ENCODE measurements at places on chromosomes 5 and 9.

- DNase-seq, result no peak
Observed at GRCh38 chr9:136093346-136093986, 1.6 kb downstream of the NACC2 start.

DNA sequence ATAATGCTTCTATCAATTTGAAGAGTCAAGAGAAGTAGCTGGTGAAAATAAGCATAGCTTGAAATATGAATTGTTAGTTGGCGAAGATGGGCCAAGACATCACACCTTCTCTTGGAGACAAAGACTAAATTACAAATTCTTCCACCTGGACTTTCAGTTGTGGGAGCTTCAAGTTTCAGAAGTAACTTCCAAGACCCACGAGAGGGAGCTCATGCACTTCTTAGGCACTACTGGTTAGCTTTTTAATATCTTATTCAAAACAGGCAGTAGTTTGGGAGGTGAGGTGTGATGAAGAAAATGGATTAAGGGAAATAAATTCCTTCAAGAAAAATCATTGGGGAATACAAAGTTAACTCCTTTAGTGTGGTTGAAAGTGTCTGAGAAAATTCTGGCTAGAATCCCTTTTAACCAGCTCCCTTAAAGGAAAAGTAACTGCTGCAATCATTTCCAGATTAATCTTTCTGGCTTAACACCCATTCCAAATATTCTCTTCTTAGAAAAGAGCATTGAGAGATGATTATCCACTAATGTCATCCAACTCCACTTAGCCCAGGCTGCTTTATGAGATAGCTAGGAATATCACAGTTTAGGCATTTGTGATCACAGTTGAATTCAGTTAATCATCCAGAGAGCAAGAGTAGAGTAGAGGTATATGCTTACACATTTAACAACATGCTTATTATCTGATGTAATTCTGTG is 139.5 kb upstream of the DMRTA1 start:
- no peak for DNase-seq

GRCh38 chr9:69136779-69137178 is 37.3 kb upstream of the TJP2 start:
- no peak for DNase-seq

- no peak for DNase-seq
Observed at GRCh38 chr9:121888438-121888775, 204.7 kb downstream of the TTLL11 start.

- DNase-seq, result no peak
Observed at GRCh38 chr5:55638051-55638450, 74.1 kb downstream of the SLC38A9 start.

DNA sequence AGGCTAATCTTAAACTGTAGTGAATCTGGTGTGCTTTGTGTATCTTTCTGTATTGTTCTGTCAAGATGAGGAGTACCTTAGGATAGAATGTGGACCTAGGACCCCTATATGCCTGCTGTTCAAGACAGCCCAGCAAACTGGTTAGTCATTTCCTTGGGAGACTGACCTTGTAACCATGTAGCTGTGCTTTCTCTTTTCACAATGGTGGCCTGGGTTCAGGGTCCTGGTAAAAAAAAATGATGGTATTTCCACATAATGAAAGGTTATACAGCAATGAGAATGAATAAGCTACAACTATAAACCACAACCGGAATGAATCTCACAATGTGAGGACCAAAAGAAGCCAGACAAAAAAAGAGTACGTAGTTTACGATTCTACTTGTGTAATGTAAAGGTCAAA is 36.4 kb upstream of the F2RL1 start:
- DNase-seq, result no peak

- no peak for DNase-seq
Observed at GRCh38 chr9:136657974-136658848, 4.5 kb upstream of the EGFL7 start.

Data from GM12892 (cell line).